ENCODE measurements at places on chromosomes 16 and 17.

DNA sequence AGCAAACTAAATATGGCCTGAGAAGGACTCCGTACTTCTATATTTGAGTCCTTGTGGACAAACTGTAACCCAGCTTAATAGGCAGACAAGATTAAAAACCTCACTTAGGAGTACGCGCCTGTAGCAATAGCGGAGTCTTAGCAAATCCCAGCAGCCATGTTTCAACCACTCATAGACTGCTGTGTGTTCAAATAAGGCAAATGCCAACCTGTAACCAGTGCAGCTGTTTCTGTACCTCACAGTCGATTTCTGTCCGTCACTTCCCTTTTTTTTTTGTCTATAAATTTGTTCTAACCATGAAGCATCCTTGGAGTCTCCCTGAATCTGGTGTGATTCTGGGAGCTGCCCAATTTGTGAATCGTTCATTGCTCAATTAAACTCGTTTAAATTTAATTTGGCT is 30.2 kb downstream of the TANC2 start:
- DNase-seq = no peak

DNA sequence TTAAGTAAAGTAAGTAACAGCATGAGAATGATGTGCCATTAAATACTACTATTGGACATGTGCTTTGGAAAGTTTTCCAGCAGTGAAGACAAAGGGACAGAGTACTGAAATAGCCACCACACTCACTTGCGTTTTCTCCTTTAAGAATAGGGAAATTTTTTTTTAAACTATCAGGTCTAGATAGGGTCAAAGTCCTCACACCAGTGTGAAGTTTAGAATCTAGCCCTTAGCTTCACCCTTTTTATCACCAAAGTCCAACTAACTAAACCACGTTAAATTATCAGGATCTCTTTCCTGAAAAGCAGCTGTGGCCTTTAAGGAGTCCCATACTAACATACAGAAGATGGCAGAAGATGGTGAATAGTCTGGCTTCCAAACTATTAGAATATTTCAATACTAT is 180.9 kb downstream of the ZNF18 start:
- no peak for DNase-seq

DNA sequence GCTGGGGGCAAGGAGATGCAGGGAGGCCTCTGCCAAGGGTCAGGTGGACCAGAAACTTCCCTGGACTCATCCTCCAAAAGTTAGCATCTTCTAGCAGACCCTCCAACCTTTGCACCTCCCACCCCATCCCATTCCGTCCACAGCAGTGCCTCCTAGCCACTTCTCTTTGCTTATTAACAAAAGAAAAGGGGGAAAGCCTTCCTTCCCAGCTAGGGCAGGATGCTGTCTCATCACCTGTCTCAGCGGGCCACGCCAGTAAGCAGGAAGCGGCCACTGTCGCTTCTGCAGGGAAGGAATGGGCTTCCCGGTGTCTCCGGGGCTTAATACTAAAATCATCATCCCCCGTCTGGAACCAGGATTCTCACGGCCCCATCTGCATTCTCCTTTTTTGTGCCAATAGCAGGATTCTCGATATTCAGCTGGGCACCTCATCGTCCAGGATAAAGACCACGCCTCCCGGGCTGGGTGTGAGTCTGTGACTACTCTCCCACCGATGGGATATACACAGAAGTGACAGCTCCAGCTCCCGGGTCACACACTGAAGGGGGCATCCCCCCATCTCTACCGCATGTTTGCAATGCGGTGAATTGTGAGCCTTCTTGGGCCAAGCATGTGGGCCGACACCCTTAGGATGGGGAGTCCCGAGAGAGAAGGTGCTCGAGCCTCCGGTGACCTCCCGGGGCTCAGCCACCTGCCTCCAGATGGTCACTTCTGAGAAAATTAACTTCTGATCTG is 15.5 kb upstream of the RBFOX3 start:
- DNase-seq = no peak

GRCh38 chr17:1769822-1770477 is 8.1 kb downstream of the SERPINF1 start:
- peak; percentile 8 for DNase-seq

- DNase-seq = no peak
Observed at GRCh38 chr16:6573577-6573976, 759.1 kb upstream of the RBFOX1 start.
